Osteocyte (in vitro differentiated cells): ENCODE measurements at places on chromosomes 16 and 17. TPM values are rescaled to one million over a fixed set of nuclear protein-coding genes. Genes with fewer than 3 reads are reported as not detected.

Gene KRTAP9-8
- total RNA-seq, result not detected in 2 replicates

Gene ACSM3
- 0.94 and 1.7 TPM in 2 replicates for total RNA-seq

Gene RGS11
- total RNA-seq, result 6.2 and 9.5 TPM in 2 replicates

Gene PPM1E
- 1.7 TPM in 2 replicates for total RNA-seq

Gene CDH1
- total RNA-seq, result 0.21 TPM in 1 of 2 replicates, not detected in the other

Gene HOXB5
- total RNA-seq, result not detected in 2 replicates

Gene ATXN2L
- 208 and 210 TPM in 2 replicates for total RNA-seq

- no peak for DNase-seq
These were observed 3.8 kb downstream of the MYH11 start for GRCh38 chr16:15853021-15853420.

- DNase-seq, result no peak
These were observed 89.1 kb downstream of the KATNIP start for GRCh38 chr16:27638833-27639560.

DNA sequence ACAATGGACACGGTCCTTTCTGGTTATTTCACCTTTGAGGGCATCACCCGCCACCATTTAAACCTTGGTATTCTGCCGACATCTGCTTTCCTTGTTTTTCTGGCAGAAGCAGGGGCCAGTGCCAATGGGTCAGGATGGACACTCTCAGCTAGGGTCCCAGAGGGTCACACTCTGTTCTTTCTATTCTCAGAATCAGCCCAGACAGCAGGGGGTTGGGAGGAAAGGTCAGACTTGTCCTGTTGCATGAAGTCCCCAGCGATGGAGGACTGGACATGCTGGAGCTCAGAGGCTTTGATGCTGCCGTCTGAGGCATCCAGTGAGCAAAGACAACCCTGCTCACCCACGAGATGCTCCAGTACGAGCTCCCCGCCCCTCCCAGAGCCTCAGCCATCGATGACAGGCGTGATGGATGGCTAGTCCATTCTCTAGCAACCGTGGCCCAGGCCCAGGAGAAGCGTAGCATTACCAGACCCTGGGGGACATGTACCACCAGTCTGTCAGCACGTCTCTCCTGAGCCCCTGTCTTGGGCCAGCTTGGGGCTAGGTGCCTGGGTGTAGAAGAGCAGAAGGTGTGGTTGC, 62.0 kb downstream of the FOXL1 start:
- DNase-seq, result no peak

DNA sequence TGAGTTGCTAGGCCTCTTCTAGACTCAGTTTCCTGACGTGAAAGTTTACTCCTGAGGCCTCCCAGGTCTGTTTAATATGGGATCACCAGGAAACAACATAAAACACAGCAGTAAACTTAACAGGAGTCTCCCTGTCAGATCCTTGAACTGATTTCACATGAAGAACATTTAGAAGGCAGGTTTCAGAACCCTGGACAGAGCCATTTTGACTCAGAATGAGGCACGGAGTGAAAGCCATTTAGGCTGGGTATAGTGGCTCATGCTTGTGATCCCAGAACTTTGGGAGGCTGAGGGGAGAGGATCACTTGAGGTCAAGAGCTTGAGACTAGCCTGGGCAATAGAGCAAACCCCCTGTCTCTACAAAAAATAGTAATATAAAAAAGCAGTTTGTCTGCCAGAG, 289.1 kb downstream of the CA10 start:
- DNase-seq, result no peak

GRCh38 chr17:18944646-18945045, 7.3 kb upstream of the SLC5A10 start:
- DNase-seq, result no peak

DNA sequence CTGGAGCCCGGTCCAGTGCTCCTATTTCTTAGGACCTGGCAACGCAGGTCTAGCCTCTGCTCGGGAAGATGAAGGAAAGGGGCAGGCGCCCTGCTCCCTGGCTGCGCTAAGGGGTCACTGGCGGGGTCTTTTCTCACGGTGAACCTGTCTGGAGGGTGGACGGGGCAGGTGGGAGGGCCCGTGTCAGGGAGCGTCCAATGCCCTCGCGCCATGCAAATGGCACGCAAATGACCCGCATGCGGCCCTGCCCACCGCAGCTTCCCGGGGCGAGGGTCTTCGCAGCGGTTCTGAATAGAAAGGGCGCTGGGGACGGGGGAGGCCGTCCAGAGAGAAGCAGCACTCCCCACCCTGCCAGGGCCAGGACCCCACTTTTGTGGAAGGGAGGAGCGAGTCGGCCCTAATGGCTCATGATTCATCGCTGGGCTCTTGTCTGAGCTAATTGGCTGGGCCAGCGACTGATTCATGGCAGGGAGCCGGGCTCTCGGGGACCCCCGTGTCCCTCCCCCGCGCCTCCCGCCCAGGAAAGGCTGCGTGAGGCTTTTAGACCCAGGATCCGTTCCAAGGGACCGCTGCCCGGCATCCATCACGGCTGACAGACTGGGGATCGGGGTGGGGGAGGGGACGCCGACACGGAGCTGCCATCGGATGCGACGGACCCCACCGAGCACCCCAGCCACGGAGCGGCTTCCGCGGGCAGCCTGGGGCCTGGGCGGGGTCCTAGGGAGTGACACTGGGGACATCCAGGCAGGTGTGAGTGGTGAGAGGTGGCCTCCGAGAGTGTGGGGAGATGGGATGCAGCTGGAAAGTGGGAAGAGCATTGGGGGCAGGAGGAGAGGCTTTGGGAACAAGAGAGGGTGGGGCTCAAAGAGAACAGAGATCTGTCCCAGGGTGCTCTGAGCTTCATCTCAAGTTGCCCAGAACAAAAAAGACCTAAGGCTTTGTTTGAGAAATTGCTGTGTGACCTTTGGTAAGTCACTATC, 25.0 kb upstream of the NGFR start:
- no peak for DNase-seq

DNA sequence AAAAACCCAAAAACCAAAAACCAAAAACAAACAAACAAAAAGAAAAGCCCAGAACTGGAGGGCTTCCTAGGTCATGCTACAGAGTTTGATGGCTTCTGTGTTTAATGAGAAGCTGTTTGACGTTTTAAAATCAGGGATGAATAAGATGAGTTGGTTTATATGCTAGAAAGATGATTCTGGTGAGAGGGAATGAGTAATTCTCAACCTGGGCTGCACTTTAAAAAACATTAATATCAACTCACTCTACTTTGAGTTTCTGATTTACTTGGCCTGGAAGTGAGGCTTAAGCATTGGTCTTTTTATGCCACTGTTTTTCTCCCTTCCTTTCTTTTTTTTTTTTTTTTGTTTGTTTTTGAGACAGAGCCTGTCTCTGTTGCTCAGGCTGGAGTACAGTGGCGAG, 5.1 kb downstream of the RGS9 start:
- DNase-seq, result no peak
